NCI-H187 treated with DMSO at 0.1 percent for 48 hours (cell line): ENCODE measurements at places on chromosomes 5 and 9.

GRCh38 chr9:136963751-136964150 lies 11.7 kb downstream of the LCN12 start:
- no peak for DNase-seq

GRCh38 chr5:138258704-138259292 lies 15.6 kb downstream of the GFRA3 start:
- DNase-seq: no peak

DNA sequence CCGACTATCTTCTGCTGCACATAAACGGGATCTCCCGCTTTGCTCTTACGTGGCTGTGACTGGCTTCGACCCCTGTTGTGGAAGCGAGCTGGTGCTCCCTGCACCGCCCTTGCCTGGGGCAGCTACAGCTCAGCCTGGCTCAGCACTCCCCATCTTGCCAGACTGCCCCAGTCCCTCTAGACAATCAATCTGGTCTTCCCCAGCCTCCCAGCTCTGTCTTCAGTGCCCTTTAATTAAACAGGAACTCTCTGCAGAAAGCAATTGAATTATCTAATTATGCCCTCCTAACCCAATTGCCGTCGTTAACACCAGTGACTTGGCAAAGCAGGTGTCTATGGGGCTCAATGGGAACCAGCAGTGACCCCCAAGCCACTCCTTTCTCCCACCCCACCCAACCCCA lies 18.9 kb upstream of the NTNG2 start:
- no peak for DNase-seq

DNA sequence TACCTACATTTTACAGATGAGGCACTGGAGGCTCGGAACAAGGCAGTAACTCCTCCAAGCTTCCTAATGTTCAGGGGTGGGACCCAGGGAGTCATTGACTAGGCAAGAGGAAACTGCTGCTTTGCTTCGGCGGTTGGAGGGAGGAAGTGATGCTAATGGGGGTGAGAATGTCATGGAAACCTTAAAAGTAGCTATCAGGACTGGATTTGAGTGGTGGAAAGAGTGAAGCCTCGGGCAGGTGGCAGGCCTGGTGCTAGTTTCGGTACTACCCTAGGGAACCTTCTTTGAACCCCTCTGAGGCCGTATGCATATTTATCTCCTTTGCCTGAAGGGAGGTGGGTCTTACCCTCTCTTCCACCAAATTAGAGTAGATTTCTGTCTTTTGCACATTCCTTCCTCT lies 1.6 kb downstream of the BSPRY start:
- no peak for DNase-seq

DNA sequence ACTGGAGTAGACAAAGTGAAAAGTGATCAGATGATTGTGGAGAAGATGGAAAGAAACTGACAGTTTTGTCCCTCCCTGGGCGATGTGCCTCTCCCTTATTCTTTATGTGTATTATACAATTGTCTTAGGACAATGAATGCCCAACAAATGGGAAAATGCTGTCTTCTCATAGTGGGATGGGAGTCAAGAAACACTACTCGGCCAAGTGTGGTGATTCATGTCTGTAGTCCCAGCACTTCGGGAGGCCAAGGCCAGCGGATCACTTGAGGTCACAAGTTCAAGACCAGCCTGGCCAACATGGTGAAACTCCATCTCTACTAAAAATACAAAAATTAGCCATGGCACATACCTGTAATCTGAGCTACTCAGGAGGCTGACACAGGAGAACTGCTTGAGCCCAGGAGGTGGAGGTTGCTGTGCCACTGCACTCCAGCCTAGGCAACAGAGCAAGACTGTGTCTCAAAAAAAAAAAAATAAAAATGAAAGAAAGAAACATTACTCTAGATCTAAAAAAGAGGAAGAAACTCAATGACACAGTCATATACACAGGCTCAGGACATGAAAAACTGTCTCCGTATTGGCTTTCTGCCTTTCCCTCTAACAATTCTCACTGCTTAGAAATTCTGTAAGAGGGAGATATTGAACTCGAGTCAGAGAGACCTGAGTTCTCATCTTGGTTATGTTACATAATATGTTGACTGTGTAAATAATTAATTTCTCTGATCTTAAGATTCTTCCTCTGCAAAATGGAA lies 67.9 kb upstream of the TARS1 start:
- no peak for DNase-seq
